ENCODE measurements at places on chromosomes 4 and X.

DNA sequence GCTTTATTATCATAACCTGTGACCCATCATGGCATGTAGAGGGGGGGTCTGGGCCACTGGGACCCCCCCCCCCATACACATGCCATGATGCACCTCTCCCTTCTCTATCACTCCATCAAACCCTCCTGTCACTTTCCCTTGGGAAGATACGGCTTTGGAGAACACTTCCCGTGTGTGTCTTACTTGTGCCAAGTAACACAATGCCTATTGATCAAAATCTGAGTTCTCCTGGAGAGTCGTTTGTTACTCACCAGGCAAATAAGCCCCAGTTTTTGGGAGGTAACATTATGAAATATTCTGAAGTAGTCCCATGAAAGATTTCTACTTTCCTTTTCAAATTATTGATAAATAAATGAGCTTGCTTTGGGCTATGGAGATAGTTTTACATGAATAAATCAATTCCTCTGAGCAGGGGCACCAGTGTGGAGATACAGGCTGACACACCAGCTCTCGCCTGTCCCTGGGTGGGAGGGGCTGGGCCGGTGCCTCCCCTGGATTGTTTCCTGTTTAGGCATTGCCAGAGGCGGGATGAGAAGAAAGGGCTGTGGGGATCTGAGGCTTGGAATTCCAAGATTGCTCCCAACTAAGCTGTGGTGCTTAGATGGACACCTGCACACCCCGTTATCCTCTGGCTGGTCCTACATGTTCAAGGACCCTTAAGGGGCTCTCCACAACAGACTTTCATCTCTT, 63.2 kb upstream of the WWC2 start:
- DNase-seq: no peak

- no peak for DNase-seq
These were observed 25.1 kb downstream of the IGSF1 start for GRCh38 chrX:131264053-131264452.

DNA sequence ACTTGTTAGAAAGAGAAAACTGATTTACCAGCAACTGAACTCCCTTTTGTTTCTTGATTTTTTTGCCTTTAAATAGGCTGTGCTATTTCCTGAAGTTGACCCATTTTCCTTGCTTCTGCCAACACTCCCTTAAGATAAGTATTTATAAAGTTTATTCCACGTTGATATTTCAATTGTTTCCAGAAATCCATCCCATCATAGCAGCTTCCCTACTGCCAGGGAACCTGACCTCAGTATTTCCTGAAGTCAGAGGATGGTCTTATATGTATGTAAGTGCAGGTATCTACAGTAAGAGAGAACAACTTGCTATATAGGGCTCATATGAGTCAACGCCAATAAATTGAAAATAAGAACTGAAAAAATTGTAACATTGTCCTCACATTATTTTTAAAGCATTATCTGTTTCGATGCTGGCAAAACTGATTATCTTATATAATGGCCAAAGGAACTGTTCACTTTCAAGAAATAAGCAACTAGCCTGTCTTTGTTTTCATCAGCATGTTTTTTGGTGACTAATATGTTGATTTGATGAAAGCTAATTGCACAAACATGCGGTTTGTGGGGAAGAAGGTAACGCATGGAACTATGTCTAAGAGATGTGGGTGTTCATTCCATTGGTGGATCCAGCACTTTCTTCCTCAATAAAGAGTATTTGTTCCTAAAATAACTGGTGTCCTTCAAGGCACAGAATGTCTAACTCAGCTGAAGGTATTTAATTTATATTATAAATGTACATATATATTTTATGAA, 4.7 kb downstream of the LIMCH1 start:
- no peak for DNase-seq

DNA sequence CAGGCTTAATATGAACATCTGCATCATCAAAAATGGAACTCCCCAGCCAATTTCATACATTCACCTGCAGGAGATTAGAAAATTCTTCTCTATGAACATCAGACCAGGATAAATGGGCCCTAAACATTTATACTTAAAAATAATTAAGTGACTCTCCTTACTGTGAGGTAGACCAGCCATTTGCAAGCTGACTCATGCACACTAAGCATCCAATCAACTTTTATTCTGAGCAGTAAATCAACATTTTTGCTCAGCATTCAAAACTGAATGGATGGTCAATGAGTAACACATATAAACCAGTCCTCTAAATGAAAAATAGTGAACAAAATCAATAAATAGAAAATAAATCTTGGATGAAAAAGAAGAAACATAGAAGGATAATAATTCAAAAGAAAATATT, 19.9 kb upstream of the PCDH10 start:
- DNase-seq: no peak

DNA sequence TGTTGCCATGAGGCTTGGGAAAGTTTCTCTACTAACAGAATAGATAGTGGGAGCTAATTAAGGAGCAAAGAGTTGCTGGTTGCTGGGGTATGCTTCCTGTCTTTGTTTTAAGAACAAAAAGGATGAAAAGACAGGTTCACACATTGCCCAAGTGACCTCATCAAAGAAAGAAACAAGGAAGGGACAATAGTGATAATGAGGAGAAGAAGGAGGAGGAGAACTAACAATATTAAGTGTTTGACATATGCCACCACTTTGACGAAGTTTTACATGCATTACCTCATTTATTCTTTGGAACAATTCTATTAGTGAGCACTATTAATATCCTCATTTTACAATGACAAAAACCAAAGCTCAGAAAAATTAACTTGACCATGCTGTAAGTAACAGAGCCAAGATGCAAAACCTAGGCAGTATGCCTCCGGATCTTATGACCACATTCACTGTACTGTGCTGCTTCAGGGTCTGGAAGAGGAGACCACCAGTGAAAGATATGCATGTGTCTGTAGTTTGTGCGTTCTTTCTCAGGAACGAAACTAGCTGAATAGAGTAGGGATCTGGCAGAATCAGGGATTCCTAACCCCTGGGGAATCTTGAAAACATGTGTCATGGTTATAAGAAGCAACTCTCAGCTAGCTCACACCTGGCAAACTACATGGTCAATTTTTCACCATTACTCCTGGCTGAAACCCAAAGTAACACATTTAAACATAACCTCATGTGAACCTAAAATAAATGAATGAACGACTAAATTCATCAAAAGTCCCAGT, 83.8 kb downstream of the MOSPD2 start:
- no peak for DNase-seq

DNA sequence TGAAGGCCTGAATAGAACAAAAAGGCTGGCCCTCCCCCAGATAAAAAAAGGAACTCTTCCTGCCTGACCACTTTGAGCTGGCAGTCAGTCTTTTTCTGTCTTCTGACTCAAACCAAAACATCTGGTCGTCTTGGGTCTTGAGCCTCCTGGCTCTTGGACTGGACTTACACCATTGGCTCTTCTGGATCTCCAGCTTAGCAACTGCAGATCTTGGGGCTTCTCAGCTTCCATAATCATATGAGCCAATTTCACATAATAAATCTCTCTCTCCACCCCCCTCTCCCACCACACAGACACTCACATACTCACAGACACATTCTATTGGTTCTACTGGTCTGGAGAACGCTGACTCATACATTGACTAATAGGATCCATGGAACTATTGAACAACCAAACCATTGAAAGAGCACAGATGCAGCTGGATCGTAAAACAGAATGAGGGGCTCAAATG, 15.6 kb upstream of the CWH43 start:
- DNase-seq: no peak

DNA sequence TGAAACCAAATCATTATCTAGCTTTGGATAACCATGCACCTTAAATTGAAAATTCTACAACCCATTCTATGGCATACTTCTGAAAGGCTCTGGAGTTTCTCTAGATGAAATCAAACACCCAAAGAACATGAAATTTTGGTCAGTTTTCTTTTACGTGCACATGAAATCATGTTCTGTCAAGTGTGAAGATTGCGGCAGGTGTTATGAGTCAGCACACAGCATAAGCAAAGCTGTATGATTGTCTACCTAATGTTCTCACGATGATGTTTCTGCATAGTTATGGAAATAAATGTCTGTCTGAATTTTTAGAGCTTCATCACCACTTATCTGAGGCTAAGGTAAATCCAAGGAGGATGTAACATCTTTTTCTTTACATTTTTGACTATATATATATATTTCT, 495.3 kb downstream of the IL1RAPL1 start:
- no peak for DNase-seq

DNA sequence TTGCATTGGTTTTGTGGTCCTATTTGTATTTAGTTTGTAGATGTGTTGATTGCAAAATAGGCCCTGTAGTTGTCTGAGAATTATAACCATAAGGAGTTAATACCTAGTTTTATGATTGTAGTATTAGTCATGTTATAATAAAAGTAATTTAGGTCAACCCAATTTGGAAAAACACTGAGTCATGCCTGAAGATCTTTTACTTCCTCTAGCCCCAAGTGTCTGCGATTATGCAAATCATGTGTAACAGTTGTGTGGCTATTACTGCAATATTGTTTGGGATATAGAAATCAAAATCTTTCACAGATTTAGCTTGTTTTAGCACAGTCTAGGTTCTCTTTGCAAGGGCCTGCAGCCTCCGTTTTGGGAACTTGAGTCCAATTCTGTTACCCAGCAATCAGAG, 12.6 kb downstream of the SRD5A3 start:
- DNase-seq: no peak

GRCh38 chr4:113189546-113189945, 140.1 kb downstream of the ANK2 start:
- DNase-seq: no peak

DNA sequence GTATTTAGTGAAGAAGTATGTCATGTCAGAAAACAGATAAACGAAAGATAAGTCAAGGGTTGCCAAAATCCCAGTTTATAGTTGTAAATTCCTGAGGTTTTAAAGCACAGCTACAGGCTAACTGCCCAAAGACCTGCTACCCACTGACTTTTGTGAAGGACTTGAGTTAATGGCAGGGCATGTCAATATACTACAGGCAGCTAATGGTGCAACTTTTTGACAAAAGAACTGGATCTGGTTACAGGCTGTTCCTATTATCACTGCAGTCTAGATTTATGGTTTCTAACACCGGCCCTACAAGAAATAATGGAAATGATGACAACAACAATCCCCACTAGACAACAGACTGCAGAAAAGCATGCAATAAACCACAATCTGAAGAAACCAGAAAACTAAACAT, 6.4 kb downstream of the SCML2 start:
- DNase-seq: no peak

DNA sequence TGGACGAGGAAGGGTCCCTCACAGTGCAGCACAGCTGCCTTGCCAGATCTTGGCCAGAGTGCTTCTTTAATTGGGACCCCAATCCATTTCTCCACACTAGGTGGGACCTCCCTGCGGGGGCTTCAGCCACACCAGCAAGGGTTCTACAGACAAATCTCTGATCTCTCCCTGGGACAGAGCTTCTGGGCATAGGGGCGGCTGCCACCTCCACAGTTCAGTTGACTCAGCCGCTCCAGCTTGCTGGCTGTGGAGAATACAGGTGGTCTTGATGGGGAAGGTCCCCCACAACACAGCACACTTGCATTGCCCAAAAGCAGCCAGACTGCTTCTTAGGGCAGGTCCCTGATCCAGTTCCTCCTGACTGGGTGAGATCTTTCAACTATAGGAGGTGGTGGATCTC, 199.6 kb downstream of the EDA start:
- no peak for DNase-seq

DNA sequence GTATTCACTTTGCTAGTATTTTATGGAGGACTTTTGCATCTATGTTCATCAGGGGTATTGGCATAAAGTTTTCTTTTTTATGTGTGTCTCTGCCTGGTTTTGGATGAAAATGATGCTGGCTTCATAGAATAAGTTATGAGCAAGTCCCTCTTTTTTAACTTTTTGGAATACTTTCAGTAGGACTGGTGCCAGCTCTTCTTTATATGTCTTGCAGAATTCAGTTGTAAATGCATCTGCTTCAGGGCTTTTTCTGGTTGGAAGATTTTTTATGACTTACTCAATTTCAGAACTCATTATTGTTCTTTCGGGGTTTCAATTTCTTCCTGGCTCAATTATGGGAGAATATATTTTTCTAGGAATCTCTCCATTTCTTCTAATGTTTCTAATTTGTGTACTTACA, 9.1 kb upstream of the CSN2 start:
- DNase-seq: no peak

- DNase-seq: no peak
These were observed 1427.9 kb downstream of the FAM133A start for GRCh38 chrX:95101851-95102390.

DNA sequence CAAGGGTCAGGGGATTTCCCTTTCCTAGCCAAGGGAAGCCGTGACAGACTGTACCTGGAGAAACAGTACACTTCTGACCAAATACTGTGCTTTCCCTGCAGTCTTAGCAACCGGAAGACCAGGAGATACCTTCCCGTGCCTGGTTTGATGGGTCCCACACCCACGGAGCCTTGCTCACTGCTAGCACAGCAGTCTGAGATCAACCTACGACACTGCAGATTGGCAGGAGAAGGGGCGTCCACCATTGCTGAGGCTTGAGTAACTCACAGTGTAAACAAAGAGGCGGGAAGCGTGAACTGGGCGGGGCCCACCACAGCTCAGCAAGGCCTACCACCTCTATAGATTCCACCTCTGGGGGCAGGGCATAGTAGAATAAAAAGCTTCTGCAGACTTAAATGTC, 48.7 kb upstream of the SRD5A3 start:
- no peak for DNase-seq

- DNase-seq: no peak
These were observed 124.6 kb downstream of the RAP1GDS1 start for GRCh38 chr4:98385831-98386230.

- no peak for DNase-seq
These were observed 87.3 kb upstream of the ESX1 start for GRCh38 chrX:104342065-104342464.

DNA sequence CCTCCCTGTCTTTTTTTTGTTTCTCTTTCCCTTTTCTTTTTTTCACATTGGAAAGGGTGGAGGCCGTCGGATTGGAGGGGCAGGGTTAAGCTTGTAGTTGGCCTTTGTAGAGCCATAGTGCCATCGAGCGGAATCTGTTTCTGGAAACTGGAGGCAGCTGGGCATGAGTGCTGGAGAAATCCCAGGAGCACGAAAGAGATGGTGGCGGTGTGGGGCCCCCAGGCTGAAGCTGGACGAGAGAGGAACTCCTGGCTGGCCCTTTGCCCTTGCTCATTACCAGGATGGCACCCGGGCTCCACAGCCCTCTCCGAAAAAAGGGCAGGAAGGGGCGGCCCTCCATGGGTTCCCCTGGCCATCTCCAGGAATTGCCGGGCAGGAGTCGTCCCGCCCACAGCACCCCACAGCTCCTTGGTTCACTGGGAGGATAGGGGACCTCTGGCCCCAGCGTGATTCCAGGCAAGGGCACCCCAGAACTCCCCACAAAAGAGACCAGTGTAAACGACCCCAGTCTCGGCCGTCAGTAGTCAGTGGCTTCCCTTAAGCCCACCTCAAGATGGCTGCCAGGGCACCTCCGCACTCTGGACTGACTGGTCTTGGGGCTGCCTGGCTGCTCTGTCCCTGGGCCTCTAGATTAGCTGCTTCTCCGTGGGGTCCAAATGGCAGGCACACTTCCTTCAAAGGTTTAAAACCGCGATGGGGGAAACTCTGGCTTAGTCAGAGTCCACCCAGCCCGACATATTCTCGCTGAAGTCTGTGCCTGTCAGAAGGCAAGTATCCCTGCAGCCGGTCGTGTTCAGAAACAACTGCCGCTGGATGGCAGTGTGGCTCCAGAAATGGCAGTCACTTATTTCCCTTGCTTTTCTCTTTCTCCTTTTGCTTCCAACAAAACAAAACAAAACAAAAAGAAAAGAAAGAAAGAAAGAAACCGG, 74.1 kb downstream of the NBDY start:
- DNase-seq: peak; percentile 87

- peak; percentile 53 for DNase-seq
These were observed 9.5 kb downstream of the IDS start for GRCh38 chrX:149495573-149496071.

GRCh38 chr4:616911-617643, 8.3 kb upstream of the PDE6B start:
- DNase-seq: peak; percentile 61

Measured in coronary artery (tissue), 2 donors.